ENCODE measurements at places on chromosomes 12 and 14. TPM values are rescaled to one million over a fixed set of nuclear protein-coding genes. Genes with fewer than 3 reads are reported as not detected.

Gene RABGGTA
- total RNA-seq, result 19.1 TPM

Gene SLC41A2
- total RNA-seq, result 22.4 TPM

Gene LRFN5
- 2.1 TPM for total RNA-seq

GRCh38 chr14:56422703-56423213, 156.8 kb upstream of the TMEM260 start:
- no peaks in the 10 kb centered on the region for H3K36me3 ChIP-seq
- H3K4me3 ChIP-seq, result no peak overlapping the region
- no peaks in the 10 kb centered on the region for H3K27me3 ChIP-seq
- DNase-seq, result no peak
- no peak overlapping the region for H3K27ac ChIP-seq

- H3K27ac ChIP-seq, result no peak overlapping the region
- no peaks in the 10 kb centered on the region for H3K36me3 ChIP-seq
- no peaks in the 10 kb centered on the region for H3K27me3 ChIP-seq
- no peak overlapping the region for H3K4me3 ChIP-seq
- no peaks in the 10 kb centered on the region for H3K4me1 ChIP-seq
Observed at GRCh38 chr14:24465368-24465767, 22.8 kb upstream of the SDR39U1 start.

- H3K36me3 ChIP-seq, result no peaks in the 10 kb centered on the region
- no peak overlapping the region for H3K27ac ChIP-seq
- no peaks in the 10 kb centered on the region for H3K4me1 ChIP-seq
- H3K27me3 ChIP-seq, result no peaks in the 10 kb centered on the region
- no peak for DNase-seq
Observed at GRCh38 chr14:33693237-33693636, 257.6 kb downstream of the EGLN3 start.

- H3K27me3 ChIP-seq, result no peaks in the 10 kb centered on the region
- H3K27ac ChIP-seq, result no peak overlapping the region
- no peaks in the 10 kb centered on the region for H3K36me3 ChIP-seq
Observed at GRCh38 chr12:43102546-43103264, 449.3 kb downstream of the ADAMTS20 start.

DNA sequence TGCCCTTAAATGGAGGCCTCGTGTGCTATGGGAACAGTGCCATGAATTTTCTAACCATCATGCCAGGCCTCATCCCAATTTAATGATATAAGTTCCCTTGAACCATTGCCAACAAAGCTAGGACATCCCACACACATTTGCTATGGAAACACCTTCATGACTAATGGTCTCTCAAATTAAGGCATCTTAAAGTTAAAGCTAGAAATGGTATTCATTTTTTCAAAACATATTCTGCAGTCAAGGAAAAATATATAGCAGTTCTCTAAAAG, 117.3 kb downstream of the BTG1 start:
- H3K4me1 ChIP-seq, result peaks cover 69% of the 10 kb centered on the region
- DNase-seq, result no peak
- no peak overlapping the region for H3K4me3 ChIP-seq

All from esophagus muscularis mucosa (tissue), 4 donors.